ENCODE measurements at places on chromosomes 2 and 18.

GRCh38 chr2:111975819-111976218 is 77.4 kb downstream of the MERTK start:
- no peak for DNase-seq

- no peak for DNase-seq
Measured at GRCh38 chr2:183057333-183057985, 19.2 kb upstream of the NCKAP1 start.

GRCh38 chr2:237692601-237693290 is 65.4 kb downstream of the LRRFIP1 start:
- no peak for DNase-seq

DNA sequence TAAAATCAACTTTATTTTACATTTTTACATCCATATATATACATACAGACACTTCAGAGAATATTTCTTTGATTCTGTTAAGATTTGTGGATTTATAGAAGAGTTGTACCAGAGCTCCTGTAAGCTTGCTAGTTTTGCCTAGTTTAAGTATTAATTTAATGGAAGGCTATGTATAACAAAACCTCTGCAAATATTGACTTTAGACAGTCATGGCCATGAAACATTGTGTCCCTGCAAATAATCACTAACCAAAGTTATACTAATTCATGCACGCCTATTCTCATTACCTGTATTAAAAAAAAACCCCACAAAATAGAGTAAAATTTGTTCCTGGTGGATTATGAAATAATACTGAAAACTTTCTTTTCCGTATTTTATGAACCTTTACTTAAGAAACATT is 379.3 kb downstream of the CTNNA2 start:
- DNase-seq = no peak

GRCh38 chr2:21814588-21815149 is 690.9 kb downstream of the TDRD15 start:
- DNase-seq = no peak

GRCh38 chr2:10171006-10171800 is 48.7 kb downstream of the RRM2 start:
- no peak for DNase-seq

DNA sequence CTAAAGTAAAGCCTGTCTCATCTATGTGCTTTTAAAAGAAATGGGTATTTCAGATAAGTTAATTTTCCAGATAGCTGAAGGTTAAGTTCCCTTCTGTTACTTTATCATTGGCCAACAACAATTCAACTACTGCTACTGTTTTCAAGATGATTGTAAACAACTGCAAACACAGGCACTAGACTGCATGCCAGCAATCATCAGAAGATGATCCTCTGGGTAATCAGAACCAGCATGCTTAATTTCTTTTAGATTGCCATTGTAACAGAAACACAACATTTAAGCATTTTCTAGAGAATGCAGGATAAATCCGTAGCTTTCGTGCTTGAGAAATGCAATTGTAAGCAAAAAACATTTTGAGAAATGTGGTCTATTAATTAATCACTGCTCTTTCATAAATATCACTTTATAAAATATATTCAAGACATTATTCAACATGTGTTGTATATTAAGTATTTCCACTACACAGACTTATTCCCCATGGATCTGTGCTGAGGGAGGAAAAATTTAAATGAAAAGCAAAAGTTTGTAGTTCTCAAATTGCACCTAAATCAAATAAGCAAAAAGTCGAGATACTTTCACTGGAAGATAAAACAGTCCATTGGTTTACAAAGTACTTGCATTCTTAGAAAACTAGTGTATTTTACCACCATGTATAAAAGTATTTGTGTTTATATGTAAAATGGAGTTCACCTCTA is 133.7 kb downstream of the ATL2 start:
- no peak for DNase-seq

DNA sequence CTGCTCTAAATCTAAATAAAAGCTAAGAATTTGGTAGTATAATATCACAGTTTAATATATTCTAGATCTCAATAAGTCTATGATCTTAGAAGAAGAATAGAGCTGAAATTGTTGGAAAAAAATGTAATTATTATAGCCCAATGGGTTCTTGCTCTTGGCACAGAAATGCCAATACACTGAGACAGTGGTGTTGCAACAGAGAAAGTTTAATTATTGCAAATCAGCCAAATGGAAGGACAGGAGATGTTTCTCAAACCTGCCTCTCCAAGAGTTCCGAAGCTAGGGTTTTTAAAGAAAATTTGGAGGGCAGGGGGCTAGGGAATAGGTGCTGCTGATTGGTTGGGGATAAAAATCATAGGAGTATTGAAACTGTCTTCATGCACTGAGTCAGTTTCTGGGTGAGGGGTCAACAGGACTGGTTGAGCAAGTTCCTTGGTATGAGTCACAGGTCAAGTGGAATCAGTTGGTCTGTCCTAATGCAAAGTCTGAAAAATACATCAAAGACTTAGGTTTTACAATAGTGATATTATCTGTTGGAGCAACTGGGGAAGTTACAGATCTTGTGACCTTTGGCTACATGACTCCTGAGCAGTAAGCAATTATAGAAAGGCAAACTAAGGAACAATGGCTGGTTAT is 228.6 kb downstream of the CD226 start:
- DNase-seq = no peak

DNA sequence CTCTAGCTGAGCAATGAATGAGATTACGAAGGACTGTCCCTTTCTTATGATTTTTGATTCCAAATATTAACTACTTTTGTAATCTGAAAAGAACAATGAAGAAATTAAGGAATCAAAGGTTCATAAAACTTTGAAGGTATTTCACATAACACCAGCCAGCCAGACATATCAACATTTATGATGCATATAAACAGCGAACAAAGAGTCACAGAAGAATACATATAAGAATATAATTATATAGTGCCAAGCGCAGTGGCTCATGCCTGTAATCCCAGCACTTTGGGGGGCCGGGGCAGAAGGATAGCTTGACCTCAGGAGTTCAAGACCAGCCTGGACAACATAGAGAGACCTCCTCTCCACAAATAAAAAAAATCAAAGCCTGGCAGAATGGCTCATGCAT is 34.1 kb downstream of the PIAS2 start:
- DNase-seq = no peak

GRCh38 chr2:2931318-2932075 is 446.1 kb downstream of the EIPR1 start:
- DNase-seq = no peak

DNA sequence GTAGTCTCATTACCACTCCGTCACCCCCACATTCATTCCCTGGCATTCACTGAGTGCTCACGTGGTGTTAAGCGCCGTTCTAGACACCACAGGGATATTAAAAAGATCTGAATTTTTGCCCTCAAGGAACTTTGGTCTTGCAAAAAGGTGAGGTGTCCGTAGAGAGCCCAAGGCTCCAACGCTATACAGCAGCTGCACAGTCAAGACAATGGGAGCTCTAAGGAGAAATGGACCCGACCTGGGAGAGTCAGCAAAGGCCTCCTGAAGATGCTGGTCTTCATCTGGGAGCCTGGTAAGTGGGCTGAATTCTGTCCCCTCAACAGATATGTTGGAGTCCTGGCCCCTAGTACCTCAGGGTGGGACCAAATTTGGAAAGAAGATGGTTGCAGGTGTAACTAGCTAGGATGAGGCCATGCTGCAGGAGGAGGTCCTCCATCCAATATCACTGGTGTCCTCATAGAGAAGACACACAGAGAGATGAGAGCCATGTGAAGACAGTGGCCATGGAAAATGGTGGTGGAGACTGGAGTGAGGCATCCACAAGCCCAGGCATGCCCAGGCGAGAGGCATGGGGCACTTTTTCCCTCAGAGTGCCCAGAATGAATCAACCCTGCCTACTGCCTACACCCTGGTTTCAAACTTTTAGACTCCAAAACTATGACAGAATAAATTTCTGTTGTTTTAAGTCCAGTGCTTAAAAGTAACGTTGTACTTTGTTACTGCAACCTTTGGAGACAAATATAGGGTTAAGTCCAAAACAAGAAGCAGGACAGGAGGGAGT is 247.3 kb downstream of the TTC32 start:
- no peak for DNase-seq

- DNase-seq = no peak
Measured at GRCh38 chr2:105544591-105545377, 145.9 kb upstream of the FHL2 start.

DNA sequence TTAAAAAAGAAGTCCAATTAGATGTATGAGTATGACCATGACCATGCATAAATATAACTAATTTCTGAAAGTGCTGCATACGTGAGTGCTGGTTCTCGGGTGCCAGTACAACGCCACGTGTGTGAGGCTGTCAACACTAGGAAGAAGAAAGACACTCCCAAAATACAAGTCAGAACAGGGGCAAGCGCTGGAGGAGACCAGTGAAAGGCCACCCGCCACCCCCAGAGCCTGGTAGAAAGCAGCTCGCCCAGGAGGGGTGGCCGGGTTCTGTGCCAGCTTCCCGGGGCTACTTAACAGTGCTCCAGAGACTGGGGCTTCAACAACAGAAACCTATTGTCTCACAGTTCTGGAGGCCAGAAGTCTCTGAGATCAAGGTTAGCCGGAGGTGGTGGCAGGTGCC is 147.6 kb downstream of the RTP5 start:
- no peak for DNase-seq

- DNase-seq = no peak
Measured at GRCh38 chr18:25503567-25504081, 151.7 kb upstream of the ZNF521 start.

DNA sequence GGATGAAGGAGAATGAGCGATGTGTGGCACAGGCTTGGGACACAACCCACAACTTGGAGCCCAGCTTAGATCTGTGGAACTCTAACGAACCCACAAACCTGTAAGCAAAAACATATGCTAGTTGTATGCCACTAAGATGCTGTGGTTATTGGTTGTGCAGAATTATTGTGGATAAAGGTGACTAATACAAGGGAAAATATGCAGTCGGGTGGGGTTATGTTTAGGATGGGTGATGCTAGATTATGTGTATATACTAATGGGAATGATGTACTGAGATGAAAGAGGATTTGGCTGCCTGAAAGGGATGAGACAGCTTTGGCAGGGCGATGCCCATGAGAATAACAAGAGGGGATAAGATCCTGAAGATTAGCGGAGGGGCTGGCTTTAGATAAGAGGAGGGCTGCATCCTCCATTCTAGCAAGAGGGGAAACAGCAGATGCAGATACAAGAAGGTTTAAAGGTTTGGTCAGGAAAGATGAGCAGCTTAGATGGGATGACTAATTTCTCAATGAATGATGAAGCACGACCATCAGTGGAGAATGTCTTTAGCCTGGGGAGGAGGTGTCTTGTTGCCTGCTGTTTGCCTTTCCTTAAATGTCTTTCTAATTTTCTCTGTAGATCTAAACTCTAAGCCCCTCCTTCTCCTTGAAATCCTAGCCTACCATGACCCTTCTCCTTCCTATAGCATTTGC is 49.6 kb downstream of the GALNT14 start:
- DNase-seq = no peak

GRCh38 chr2:122077771-122078170 is 322.3 kb downstream of the TSN start:
- no peak for DNase-seq

DNA sequence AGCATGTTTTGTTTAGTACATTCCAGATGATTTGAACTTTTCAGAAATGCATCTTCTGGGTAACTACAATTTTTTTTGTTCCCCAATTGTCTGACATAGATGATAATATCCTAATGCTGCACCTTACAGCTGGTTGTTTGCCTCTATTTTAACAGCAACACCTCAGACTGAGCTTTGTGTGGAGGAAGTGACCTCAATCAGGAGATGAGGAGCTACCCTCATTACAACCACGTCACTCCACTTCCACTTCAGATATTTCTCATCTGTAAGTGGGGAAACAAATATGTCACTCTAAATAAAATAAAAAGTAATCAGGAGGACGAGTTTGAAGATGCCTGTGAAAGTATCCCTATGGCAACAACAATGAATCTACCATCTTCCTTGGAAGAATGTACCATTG is 12.1 kb upstream of the SRSF7 start:
- no peak for DNase-seq

GRCh38 chr2:237072067-237072931 is 13.4 kb upstream of the COPS8 start:
- no peak for DNase-seq

DNA sequence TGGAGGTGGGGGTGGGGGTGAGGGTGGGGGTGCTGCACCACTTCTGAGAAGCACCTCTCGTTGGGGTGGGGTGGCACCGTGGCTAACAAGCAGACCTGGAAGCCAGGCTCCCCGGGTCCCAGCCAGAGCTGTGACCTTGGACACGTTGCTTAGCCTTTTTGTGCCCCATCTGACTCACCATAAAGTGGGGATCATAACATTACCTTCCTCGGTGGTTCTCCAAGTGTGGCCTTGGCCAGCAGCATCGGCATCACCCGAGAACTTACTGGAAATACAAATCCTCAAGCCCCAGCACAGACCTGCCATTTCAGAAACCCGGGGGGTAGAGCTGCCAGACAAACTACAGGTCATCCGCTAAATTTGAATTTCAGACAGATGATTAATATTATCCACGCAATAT is 58.7 kb upstream of the SLC66A3 start:
- DNase-seq = no peak

GRCh38 chr2:233179848-233180366 is 71.6 kb upstream of the ATG16L1 start:
- no peak for DNase-seq

GRCh38 chr2:188610827-188611226 is 319.2 kb downstream of the GULP1 start:
- DNase-seq = no peak

- DNase-seq = no peak
Measured at GRCh38 chr18:76450452-76451395, 44.3 kb downstream of the ZNF516 start.

- no peak for DNase-seq
Measured at GRCh38 chr18:30302181-30302580, 740.4 kb downstream of the DSC3 start.

GRCh38 chr2:169715379-169716237 is 18.0 kb upstream of the KLHL23 start:
- DNase-seq = no peak

DNA sequence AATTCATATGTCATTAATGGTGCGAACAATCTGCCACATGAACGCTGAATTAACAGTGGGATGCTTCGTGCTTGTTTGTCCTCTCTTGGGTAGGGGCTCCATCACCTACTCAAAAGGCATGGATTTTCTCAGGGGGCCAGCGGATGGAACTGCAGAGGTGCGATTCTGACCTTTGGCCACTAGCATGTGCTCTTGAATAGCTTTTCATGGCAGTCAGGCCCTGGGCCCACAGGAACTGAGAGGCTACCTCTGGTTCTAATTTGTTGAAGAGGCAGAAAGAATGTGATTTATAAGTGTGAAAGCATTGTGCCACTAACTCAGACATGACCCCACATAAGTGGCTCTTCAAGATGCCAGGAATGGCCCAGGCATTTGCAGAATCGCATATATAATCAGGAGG is 283.2 kb downstream of the INSIG2 start:
- DNase-seq = no peak

- DNase-seq = no peak
Measured at GRCh38 chr2:236176417-236176816, 8.2 kb upstream of the GBX2 start.

GRCh38 chr2:174035981-174036742 is 71.0 kb upstream of the SP3 start:
- no peak for DNase-seq

Data from NCI-H1436 treated with DMSO at 0.1 percent for 48 hours (cell line).